ENCODE measurements at places on chromosomes 7 and 10. TPM values are rescaled to one million over a fixed set of nuclear protein-coding genes. Genes with fewer than 3 reads are reported as not detected.

DNA sequence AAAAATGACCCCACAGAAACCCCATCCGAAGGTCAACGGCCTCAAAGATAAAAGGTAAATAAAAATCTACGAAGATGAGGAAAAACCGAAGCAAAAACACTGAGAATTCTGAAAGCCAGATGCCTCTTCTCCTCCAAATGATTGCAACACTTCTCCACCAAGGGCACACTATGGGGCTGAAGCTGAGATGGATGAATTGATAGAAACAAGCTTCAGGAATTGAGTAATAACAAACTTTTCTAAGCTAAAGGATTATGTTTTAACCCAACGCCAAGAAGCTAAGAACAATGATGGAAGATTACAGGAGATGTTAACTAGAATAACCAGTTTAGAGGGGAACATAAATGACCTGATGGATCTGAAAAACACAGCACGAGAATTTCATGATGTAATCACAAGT, 127.8 kb downstream of the MACC1 start:
- no peak for DNase-seq

- no peak for DNase-seq
Measured at GRCh38 chr10:45673074-45673648, 589 bp upstream of the ZFAND4 start.

The INMT gene
- total RNA-seq = not detected

The BAIAP2L1 gene
- total RNA-seq = 11.1 TPM

DNA sequence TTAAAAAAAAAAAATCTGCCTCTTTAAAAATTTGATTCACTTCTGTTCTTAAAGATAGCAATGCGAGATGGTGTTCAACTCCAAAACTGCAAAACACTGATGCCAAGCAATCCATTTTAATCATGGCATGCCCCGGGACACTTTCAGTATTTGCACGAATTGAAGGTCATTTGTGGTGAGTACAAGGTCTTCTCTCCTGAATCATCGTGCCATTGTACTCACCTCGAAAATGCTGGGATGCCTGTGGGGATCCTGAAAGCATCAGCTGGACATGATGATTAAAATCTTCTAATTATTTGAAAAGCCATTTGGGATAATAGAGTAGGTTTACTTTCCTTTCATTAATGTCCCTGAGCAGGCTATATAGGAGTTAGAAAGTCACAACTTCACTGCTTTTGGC, 125.1 kb upstream of the NRP1 start:
- peak; percentile 40 for DNase-seq

DNA sequence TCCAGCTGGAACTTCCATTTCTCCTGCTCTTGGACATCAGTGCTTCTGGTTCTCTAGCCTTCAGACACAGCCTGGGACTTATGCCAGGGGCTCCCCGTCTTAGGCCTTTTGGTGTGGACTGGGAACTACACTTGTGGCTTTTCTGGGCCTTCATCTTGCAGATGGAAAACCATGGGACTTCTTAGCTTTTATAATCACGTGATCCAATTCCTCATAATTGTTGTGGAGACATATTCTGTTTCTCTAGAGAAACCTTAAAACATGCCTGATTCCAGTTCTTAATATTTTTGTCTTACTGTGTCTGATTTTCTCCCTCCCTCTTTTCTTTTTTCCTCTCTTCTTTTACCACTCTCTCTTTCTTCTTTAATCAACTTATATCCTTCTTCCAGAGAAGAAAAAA, 224.2 kb upstream of the FOXP2 start:
- DNase-seq = no peak

DNA sequence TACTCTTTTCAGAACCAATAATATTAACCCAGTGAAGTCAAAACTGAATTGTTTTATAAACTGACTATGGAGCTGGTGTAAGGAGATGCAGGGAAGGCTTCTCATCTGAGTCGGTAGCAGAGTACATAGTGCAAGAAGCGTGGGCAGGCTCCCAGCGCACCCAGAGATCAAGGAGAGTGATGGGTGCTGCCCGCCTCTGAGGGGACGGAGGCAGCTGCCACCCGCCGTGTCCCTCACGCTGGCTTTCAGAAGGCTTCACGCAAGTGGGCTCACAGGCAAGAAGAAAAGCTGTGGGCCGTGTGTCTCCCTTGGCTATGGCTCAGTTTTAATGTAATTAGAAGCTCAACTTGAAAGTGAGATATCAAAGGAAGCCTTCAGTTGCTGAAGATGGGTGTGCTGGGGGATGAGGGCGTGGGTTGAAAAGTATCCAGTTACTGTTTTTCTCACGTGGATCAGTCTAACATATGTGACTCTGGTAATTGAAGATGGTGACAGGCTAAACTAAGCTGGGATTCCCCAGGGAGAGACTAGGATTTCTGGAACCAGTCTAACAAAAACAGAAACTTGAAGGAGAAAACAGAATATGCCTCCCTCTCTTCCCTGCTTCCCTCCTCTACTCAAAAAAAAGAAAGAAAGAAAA, 159.9 kb downstream of the MGMT start:
- DNase-seq = no peak

DNA sequence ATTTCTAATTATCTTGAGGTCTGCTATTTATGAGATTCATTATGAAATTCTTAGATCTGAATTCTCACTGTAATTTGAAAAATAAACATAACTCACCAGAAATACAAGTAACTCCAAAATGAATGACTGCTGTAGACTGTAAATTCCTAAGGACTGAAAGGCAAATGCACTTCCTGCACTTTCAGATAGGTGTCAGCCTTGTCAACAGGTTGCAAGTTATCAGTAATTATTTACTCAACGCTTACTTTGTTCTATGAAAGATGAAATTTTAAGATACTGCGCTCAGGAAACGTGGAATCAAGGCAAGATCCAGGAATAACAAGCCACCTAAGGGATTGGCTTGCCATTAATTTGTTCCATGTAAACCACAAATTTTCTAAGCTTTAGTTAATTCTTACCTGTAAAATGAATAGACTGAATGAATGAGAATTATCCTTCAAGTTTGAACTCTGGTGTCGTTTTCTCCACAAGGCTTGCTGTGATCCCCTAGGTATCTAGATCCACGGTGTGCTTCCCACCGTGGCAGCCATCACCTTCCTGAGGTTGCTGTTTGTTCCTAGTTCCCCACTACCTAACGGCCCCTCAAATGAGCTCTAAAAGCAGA, 12.6 kb downstream of the DHX32 start:
- DNase-seq = peak; percentile 40

GRCh38 chr7:92904244-92905131, 68.1 kb upstream of the CDK6 start:
- DNase-seq = peak; percentile 99

GRCh38 chr10:78301891-78302738, 268.5 kb downstream of the RPS24 start:
- DNase-seq = no peak

Data from HT1080 (cell line).